ENCODE measurements at places on chromosomes 4 and X.

GRCh38 chr4:68373513-68373912 is 23.6 kb upstream of the YTHDC1 start:
- peak; percentile 17 for DNase-seq

GRCh38 chr4:153988492-153989363 is 199.8 kb upstream of the SFRP2 start:
- DNase-seq: no peak

GRCh38 chr4:123673971-123674370 is 277.4 kb downstream of the SPRY1 start:
- DNase-seq: no peak

DNA sequence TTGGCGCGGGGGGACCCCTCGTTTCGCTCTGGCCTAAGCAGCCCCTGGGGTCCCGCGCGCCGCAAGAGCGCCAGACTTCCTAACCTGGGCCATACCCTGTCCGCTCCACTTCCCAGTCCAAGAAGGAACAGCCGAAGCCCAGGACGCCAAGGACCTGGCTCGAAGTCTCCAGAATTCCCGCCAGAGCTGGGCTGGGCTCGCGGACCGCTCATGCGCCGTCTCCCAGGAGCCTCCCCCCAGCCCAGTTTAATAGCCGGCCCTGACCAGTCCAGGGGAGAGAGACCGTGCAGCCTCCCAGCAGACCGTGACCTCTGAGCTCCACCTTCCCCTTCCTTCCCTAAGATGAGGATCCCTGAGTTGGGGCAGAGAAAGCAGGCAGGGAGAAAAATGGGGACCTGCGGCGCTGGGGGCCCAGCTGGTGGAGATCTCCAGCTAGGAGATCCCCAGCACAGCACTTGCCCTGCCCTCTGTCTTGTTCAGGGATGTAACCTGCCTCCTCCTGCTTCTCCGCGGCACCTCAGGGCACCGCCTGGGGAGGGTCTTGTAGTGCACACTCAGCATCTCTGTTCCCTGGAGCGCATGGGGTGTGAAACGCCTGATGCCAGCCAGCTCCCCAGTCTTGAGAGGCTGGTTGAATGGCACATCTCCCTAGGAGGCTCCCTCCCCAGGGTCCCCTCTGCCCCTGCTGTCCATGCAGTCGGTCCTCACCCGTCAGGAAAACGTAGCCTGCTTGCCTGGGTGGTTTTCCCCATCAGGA is 1.2 kb upstream of the LETM1 start:
- no peak for DNase-seq

DNA sequence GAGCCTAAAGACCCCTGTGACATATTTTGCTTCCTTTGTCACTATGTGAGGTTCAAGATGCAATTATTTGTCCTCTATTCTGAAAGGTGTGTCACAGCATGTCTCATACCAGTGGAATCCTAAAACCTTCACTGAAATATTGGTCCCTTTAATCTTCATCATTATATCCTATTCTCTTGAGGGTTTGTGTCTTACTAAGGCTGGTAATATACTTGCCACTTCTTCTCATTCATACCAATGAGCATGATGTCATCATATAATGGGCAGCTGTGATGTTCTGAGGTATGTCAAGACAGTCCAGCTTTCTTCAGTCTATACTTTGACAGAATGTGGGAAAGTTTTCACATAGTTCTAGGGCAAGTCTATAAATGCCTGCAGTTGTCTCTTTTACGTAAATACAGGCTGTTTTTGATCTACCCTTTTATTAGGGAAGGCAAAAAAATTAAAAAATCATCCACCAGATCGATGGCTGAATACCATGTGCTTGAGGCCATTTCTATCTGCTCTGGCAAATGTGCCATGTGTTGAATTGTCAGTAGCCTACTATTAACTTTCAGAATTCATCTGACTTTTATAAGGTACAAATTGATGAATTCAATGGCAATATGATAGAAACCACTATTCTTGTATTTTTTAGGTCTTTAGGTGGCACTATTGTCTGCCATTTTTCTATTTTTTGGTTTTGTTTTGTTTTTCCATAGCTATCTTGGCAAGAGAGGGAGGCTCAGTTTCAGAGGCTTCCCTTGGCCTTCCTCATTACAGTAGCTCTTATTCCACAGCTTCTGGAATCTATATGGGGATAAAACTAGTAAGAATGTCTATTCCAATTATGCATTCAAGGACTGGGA is 209.0 kb downstream of the PPARGC1A start:
- no peak for DNase-seq

GRCh38 chr4:91961504-91961903 is 342.3 kb upstream of the GRID2 start:
- no peak for DNase-seq

DNA sequence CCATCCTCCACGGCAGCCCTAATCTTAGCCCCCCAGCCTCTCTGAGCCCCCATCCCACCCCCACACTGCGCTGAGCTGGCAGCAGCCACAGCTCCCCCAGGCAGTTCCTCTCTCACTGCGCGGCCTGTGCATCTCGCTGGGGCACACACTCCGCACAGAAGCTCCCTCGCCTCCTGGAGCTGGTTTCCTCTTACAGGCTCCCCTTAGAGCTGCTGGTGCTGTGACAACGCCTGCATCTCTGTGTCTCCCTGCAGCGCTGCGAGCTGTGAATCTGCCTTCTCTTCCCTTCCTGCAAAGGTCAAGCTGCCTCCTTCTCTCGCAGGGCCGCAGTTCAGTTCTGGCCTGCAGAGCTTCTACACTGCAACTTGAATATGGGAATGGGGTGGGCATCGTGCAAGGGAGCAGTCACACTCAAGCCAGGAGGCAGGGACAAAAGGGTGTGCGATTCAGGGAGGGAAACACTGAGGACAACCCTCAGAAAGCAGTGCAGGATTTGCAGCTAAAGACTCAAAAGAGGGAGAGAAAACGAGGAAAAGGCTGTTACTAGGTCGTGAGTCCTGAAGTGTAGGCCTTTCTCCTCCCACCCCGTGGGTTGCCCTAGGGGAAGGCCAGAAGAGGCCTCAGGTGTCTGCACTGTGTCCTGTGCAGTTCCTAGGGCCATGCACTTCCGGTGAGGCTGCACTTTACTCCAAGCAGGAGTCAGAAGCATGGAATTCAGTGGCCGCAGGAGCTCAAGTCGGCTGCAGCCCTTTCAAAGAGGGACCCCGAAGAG is 87.0 kb downstream of the BCOR start:
- no peak for DNase-seq

DNA sequence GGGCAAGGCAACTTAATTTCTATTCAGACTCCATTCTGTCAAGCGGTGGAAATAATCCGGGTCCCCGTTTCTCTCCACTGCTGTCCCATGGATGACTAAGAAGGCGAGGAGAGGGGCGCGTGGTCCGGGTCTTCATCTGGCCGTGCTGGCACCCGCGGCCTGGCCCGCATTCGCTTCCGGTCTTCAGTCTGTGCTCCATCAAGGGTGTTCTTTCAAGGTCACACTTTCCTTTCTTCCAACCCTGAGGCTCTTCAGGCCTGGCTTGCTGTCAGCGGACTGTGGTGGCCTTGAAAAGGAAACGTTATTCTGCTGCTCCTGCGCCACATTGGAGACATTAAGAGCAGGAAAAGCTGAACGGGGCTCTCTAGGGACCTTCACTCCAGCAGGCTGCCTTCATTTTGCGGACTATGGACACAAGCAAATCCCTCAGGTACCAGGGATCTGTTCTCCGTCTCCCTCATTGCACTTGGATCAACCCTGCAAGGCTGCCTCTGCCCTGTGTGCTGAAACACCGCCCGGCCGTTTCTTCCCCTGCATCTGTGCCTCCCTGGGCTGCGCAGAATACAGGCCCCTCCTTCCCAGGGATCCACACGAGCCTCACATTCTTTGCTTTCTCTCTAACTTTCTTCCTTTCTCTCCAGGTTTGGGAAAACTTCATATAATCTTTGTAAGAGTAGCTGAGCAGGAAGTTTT is 5.7 kb upstream of the SLC25A4 start:
- no peak for DNase-seq

DNA sequence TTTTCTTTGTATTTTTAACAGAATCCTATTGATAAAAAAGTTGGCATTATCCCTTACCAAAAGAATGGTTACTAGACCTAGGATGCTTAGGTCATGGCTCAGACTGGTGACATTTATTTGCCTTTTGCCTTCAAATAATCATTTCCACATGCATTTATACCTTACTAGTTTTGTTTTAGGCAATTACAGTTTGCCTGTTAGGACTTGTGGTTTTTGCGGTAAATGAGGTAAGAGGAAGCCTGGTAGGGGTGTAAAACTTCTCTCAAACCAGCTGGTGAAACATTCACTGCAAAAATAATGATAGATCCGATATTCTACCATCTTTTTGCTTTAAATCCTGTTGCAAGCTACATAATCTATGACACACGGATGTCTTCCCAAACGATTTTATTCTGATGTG is 12.1 kb downstream of the LAMP2 start:
- peak; percentile 28 for DNase-seq

- no peak for DNase-seq
Observed at GRCh38 chr4:186898367-186898766, 174.7 kb upstream of the FAT1 start.

DNA sequence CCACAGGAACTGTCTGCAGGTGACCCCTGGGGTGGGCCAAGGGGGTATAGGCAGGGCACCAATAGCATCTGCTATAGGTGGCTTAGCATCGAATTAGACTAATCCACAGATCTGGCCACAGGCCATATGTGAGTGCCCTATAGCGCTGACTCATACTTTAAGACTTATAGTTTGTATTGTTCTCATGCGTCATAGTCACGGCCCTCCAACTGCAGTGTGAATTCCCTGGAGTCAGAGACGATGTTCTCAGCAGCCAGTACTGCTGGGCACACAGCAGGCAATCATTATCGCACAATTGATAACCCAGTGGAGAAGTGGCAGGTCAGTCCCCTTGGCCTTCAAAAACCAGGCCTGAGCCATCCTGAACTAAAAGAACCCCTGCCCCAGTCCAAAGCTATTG is 58.1 kb downstream of the ADGRG2 start:
- no peak for DNase-seq

GRCh38 chr4:188484256-188484655 is 345.0 kb downstream of the TRIML1 start:
- DNase-seq: no peak

DNA sequence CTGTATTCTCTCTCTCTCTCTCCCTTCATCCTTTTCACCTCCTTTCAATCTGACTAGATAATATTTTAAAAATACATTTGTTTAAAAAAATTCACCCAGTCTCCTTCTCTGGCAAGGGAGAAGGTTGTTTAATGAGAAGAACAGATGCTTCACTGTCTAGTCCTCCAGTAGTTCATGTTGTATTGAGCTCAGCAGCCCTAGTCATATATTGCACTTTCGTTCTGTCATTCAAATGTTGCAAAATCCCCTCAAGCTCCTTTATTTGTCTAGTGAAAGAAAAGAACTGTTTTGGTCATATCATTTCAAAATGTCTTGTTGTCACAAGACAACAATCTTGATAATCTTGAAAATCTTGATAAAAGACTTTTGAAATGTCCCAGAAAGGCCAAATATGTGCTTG is 248.0 kb downstream of the GALNTL6 start:
- DNase-seq: no peak

DNA sequence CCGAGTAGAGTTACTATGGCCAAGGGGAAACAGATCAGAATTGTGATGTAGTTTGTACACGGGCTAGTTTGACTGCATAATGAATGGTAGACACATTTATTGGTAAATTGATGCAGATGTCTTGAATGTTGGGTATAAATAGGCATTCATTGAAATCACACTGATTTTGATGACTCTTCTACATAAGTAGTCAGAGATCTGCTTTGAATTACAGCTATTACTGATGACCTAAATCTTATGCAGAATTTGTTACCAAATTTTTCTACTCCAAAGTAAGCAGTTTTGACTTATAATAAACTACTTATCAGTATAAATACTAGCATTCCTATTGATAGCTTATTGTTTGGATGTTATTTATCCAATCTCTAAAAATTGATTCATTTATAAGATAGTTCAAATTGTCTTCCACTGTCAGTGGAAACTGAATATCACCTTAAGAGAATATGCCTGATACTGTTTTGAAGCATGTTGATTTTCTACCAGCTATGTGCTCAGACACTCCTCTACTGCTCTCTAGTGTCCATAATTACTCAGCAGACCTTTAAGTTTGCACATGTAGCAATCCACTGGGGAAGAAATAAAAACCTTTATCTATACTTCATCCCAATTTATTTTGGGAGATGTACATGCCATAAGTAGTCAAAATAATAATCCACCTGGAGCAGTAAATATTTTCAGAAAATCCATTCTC is 120.3 kb downstream of the RASL11B start:
- DNase-seq: no peak

Data from suppressor macrophage treated with lipopolysaccharide for 4 hours (primary cell).